Effector memory CD4-positive, alpha-beta T cell (primary cell): ENCODE measurements at places on chromosomes 6 and 20.

DNA sequence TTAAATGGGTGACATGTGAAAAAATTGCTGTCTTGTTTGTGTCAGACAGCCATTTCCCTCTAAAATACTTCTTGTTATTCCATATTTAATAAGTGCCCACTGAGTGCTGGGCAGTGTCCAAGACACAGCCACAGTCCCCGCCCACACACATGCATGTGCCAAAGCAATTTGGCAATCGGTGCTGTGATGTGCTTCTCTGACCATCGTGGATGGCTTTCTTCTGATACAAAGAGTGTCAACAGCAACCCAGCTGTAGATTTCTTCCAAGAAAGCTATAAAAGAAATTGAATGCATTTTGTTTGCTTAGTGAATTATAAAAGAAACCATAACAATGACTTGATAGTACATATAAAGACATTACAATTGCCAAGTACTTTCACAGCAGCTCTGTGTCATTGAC, 140.5 kb upstream of the ATXN1 start:
- no peak for DNase-seq

DNA sequence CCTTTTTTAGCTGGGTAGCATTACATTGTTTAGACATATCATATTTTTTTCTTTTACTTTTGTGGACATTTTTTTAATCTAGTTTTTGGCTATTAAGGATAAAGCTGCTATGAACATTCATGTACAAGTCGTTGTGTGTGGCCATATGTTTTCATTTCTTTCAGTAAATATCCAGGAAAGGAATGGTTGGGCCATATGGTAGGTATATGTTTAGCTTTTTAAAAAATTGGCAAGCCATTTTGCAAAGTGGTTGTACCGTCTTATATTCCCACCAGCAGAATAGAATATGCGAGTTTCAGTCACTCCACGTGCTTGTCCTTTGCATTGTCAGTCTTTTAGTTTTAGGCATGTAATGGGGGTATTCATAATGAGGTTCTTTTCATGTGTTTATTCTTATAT, 106.3 kb upstream of the NOX3 start:
- DNase-seq: no peak

DNA sequence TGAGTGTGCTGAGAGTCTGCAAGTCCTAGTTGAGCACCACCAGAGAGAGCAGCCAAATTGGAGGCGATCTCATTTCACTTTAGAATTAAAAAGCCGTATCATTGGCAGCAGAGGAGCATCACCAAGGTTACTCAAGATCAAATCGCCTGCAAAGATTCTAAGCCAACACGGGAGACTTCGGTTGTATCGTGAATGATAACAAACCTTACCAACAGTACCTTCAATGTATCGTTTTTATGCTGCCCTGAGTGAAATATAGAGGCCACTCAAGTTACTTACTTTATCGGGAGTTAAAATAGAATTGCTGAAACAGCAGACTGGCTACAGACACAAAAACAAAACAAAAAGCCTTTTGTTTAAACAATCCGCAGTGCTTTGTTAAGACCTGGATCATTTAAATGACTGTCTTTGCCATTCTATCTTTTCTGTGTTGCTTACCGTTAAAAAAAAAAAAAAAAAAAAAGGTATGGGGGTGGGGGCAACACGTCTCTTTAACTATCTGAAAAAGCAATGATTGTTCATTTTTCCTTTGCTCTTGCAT, 14.2 kb downstream of the NHSL1 start:
- no peak for DNase-seq

GRCh38 chr6:8387942-8388437, 47.4 kb downstream of the SLC35B3 start:
- no peak for DNase-seq

DNA sequence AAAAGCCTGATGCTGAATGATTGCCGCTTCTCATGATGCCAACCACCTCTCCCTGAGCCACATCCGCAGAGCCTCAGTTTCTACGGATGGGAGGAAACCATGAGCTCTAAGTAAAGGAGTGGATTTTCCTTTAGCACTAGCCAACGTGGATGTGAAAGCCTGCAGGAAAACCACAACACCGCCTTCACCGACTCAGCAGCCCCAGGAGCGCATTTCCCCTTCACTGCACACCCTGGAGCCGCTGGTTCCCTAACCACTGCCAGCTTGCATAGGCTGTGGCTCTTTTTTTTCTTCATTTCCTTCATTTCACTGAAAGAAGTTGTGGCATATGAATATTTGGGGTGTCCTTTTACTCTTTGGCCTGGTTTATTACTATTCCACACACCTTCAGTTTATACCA, 50.5 kb upstream of the SSTR4 start:
- DNase-seq: no peak

DNA sequence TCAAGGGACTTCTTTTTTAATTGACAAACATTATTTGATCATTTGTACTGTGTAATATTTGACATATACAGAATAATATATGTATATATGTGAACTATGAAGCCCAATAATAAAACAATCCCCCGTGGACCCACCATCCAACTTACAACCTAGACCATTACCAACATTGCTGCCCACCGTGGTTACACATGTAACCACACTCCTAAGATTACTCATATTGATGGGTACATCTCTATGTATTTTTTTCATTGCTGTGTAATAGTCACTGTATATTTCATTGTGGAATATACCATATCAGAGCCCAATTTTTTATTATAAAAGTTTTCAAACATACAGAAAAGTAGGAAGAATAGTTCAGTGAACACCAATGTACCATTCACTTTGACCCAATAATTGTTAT, 94.3 kb downstream of the RTN4IP1 start:
- no peak for DNase-seq

DNA sequence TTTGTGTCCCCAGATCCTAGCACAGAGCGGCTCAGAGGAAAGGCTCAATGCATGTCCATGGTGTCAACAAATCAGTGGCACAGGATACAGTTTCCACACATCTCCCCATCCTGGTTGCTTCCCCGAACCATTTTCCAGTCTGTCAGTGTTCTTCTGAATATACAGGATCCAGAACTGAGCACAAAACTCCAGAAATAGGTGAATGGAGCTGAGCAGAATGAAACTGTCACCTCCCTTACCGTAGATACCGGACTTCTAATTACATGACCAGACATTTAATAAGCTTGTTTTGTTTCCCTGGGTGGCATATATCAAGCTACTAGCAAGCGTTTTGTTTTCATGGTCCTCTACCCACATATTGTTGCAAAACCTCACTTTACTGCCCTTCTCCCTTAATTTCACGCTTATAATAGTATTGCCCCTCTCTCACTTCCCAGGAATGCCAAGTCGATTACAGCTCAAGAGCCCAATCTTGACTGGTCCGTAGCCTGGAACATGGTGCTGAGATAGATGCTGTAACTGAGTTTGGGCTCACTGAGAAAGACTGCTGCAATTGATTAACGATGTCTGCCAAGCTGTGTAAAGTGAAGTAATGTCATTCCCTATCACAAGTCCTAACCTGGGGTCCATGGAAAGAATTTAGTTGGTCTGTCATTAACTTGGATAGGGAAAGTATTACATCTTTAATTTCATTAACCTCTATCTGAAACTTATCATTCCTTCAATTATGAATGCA, 12.0 kb upstream of the SCRT2 start:
- DNase-seq: no peak

- DNase-seq: no peak
Observed at GRCh38 chr6:25928562-25929324, 1.7 kb downstream of the SLC17A2 start.

GRCh38 chr6:11653028-11653583, 115.6 kb downstream of the TMEM170B start:
- no peak for DNase-seq
